ENCODE measurements at places on chromosomes 1 and 21.

GRCh38 chr1:111497592-111497991, 5.8 kb downstream of the ADORA3 start:
- DNase-seq = no peak

DNA sequence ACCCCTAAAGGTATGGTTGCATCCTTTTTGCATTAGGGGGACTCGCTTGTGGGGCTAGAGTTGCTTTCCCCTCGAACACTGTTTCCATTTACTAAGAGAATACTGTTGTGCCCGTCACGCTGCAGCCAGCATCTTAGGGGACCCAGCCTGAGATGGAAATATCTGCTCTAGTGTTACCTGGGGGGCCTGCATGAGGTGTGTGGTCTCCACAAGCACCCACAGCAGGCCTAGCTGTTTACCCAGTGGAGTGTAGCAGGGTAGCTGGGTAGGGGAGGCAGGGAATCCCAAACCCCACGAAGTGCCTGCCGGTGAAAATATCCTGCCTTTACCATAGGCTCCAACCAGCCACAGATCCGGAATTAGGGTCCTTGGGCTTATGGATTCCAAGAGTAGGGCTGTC, 303.6 kb downstream of the PTPRU start:
- DNase-seq = no peak

- DNase-seq = no peak
These were observed 115.8 kb upstream of the FAM78B start for GRCh38 chr1:166282391-166283137.

GRCh38 chr1:53946252-53947171, at the start of gene LRRC42:
LRRC42 (plus strand) TSS chr1:53946350; CDS start chr1:53952000, 5,650 bp downstream.
- no peak for DNase-seq

GRCh38 chr21:25456672-25457071, 150.6 kb downstream of the MRPL39 start:
- no peak for DNase-seq

DNA sequence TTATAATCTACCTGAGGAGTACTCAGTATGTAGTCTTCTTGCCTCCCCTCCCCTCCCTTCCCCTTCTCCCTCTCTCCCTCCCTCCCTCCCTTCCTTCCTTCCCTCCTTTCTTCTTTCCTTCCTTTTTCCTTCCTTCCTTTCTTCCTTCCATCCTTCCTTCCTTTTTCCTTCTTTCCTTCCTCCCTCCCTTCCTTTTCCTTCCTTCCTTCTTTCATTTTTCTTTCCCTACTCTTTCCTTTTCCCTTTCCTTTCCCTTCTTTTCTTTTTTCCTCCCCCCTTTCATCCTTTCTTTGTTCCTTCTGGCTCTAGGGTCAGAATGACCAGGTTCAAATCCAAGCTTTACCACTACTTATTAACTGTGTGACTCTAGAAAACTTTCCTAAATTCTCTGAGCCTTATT, 48.5 kb upstream of the HAO2 start:
- no peak for DNase-seq

- DNase-seq = peak; percentile 68
These were observed 16.8 kb downstream of the PPP1R12B start for GRCh38 chr1:202365092-202365815.

DNA sequence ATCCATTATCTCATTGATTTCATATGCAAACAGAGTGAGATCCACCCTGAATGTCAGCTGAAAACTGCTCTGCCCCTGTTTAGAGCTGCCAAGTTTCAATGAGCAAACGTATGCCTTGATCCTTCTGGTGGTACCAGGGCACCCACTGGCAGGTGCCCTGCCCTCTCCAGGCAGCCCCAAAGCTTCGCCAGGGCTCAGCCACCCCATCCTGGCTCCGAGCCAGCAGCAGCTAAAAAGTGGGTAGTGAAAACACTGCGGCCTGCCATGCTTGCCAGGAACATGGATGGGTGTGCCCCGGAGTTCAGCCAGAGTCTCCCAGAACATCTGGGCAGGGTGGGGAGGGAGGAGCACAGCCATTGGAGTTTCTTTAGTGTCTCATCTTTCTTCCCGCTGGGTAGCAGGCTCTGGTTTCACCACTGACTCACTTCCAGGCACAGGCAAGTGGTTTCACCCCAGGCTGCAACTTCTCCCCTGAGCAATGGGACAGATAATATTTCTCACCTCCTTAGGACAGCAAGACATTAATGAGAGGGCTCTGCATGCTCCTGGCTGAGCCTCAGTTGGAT, 8.1 kb upstream of the LMX1A start:
- DNase-seq = peak; percentile 65

GRCh38 chr1:33056426-33056825, 19.7 kb upstream of the AK2 start:
- DNase-seq = no peak

DNA sequence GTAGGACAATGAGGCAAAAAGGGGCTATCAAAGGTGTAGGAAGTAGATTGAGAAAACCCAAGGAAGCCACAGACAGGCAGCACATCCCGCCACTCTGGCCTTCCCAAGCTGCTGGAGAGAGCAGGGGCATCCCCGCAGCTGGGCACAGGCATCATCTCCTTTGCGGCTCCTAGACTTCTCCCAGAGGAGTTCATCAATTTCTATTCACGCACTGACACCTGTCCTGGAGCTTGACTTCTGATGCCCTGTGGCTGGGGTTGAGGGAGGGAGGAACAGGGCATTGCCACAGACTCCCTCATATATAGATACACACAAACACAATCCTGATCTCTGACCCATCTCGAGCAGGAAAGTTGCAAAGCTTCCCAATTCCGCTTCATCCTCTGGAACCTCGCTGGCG, 1.9 kb upstream of the TFAP2E start:
- DNase-seq = no peak

GRCh38 chr21:40923407-40923806, 76.4 kb upstream of the DSCAM start:
- no peak for DNase-seq

- DNase-seq = no peak
These were observed 183.6 kb downstream of the ETS2 start for GRCh38 chr21:38989379-38989744.

- no peak for DNase-seq
These were observed 39.8 kb downstream of the LHX4 start for GRCh38 chr1:180269645-180270529.

DNA sequence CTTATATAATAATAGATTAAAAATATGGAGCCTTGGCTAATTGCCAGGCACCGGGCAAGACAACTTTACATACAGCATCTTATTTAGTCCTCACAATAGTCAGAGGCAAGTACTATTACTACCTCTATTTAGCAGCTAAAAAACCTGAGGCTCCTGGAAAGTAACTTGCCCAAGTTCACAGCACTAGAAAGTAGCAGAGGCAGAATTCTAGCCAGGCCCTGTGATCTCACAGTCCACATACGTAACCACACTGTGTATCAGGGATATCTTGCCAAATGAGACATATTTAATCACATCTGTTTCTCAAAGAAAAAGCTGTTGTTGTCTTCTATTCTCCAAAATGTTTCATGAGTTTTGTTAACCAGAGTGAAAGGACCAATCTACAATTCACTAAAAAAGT, 378.5 kb downstream of the PLPP3 start:
- no peak for DNase-seq

- peak; percentile 89 for DNase-seq
These were observed 7.9 kb upstream of the AK5 start for GRCh38 chr1:77273891-77274290.

DNA sequence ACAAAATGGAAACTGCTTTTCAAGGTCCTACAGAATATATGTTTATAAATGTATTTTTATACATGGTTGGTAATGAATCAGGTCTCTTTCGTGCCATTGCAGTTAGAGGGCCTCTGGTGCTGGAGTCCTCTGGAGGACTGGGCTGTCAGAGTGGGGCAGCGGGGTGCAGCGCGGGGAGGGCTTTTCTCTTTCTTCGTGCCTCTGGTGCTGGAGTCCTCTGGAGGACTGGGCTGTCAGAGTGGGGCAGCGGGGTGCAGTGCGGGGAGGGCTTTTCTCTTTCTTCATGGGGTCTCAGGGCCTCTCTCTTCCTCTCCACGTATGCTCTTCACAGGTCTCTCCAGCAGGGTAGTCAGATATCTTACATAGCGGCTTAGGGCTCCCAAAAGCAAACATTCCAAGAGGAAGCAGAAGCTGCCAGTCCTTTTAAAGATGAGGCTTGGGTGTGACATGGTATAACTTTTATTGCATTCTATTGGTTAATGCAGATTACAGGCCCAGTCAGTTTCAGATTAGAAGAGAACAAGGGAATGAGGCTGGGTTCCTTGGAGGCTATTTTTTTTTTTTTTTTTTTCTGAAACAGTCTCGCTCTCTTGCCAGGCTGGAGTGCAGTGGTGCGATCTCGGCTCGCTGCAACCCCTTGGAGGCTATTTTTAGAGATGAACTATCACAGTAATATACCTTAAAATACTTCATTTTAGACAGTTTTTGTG, 13.1 kb downstream of the SDCCAG8 start:
- no peak for DNase-seq

GRCh38 chr1:33219886-33220661, 36.2 kb upstream of the ZNF362 start:
- DNase-seq = no peak

DNA sequence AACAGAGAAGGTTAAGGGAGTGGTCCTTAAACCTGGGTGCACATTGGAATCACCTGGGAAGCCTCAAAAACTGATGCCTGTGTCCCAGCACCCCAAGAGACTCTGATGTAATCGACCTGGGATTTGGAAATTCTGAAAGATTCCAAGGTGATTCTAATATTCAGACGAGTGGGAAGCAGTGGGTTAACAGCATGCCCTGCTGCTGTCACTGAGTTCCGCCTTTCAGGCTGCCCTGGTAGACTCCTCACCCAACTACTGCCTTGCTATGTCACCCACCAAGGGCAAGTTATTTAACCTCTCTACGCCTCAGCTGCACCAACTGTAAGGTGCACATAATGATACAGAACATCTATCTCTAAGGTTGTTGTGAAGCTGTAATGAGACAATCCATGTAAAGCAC, 59.2 kb downstream of the CD34 start:
- DNase-seq = no peak

DNA sequence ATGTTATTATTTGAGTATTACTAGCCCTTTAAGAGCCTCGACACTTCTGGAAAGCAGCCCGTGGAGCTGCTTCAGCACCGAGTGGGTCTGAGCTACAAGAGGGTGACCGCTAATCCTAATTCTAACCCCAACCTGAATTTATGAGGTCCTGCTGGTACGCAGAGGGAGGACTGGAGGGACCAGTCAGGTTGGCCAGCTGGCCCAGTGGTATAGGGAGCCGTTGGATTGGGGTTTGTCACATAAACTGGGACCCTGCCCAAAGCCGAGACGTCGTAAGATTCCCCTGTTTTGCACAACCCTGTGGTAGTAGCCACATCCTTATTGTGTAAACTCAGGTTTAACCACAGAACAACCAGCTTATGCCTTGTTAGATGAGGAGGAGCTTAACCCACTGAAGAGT, 60.8 kb upstream of the F3 start:
- peak; percentile 68 for DNase-seq

DNA sequence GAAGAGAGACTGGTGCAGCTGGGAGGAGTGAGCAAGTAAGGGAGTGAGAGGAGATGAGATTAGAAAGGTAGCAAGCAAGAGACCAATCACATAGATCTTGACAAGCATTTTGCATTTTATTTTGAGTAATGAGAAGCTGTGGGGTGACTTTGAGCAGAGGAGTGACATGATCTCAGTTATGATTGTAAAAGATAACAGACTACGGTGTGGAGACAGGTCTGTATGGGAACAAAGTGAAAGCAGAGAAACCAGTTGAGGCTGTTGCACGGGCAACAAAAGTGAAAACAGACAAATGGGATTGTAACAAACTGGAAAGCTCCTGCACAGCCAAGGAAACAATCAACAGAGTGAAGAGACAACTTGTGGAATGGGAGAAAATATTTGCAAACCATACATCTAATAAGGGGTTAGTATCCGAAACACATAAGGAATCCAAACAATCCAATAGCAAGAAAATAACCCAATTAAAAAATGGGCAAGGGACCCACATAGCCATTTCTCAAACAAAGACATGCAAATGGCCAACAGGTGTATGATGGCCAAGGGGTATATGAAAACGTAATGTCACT, 68.4 kb downstream of the SNRPE start:
- no peak for DNase-seq

- peak; percentile 19 for DNase-seq
These were observed 2.5 kb upstream of the LMO4 start for GRCh38 chr1:87325982-87326738.

DNA sequence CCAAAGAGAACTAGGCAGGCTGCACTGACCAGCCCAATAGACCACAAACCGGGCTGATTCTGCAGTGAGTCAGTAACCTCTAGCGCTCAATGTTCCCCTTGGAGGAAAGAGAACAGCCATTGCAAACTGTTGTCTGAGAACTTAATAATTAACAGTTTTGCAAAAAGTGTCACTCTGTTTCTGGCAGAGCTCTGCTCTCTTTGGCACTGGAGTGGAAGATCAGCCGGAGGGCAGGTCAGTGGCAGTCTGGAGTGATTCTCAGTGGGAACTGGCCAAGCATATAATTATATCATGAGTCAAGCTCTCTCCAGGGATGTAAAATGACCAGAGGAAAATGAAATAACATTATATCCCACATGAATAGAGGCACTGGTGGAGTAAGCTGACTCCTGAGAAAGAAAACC, 238.3 kb downstream of the HLX start:
- peak; percentile 88 for DNase-seq

- no peak for DNase-seq
These were observed 39.5 kb downstream of the TRIM11 start for GRCh38 chr1:228366866-228367741.

DNA sequence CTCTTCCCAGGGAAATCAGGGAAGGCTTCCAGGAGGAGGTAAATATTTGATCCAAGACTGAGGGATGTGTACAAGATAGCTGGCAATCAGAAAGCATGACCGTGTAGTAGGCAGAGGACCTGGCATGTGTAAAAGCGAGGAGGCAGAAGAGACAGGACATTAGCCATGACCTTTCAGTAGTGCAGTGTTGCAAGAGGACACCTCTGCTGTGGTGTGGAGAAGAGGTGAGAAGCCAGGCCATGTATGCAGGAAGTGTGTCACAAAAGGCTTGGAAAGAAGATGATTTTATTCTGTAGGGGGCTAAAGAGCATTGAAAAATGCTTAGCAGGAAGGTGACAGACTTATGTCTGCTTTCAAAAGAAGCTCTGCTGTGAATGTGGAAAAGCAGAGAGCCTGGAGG, 381.0 kb downstream of the ZP4 start:
- no peak for DNase-seq

DNA sequence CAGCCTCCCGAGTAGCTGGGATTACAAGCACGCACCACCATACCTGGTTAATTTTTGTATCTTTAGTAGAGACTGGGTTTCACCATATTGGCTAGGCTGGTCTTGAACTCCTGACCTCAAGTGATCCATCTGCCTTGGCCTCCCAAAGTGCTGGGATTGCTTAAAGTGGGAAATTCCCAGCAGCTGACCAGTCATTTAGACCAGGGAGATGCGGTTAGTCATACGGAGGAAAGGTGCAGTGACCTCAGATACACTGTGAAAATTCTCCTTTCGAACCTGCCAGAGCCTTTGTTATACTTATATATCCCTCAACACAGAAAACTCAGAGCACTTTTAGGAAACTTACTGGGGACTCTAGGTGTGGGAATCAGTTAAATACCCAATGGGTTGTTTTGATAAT, 39.6 kb downstream of the MAP10 start:
- no peak for DNase-seq

- no peak for DNase-seq
These were observed 77.0 kb downstream of the CTH start for GRCh38 chr1:70487910-70488665.

GRCh38 chr1:119081267-119081666, 59.2 kb downstream of the WARS2 start:
- no peak for DNase-seq

- no peak for DNase-seq
These were observed 4.2 kb downstream of the ADORA3 start for GRCh38 chr1:111499026-111499785.

GRCh38 chr1:228275179-228275429, 67.3 kb downstream of the OBSCN start:
- no peak for DNase-seq

GRCh38 chr1:22096463-22096862, 44.0 kb downstream of the CDC42 start:
- DNase-seq = no peak

Measured in fibroblast of gingiva (primary cell).